ENCODE measurements at places on chromosomes 5 and 9.

DNA sequence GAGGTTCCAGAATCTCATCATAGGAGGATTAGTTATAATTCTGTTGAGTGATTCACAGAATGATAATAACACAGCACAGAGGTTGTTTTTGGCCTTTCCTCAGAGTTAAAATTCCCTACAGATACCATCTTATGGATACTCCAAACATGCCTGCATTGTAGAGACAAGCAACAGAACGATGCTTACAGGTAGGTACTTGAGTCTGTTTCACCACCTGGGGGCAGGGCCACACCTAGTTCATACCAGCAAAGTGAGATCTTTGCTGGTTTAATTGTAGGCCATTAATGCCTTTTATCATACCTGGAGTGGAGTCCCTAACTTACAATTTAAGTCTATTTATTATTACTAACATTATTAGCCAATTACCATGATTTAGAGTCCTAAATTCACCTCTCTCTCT is 416.5 kb upstream of the TLE4 start:
- DNase-seq, result no peak

DNA sequence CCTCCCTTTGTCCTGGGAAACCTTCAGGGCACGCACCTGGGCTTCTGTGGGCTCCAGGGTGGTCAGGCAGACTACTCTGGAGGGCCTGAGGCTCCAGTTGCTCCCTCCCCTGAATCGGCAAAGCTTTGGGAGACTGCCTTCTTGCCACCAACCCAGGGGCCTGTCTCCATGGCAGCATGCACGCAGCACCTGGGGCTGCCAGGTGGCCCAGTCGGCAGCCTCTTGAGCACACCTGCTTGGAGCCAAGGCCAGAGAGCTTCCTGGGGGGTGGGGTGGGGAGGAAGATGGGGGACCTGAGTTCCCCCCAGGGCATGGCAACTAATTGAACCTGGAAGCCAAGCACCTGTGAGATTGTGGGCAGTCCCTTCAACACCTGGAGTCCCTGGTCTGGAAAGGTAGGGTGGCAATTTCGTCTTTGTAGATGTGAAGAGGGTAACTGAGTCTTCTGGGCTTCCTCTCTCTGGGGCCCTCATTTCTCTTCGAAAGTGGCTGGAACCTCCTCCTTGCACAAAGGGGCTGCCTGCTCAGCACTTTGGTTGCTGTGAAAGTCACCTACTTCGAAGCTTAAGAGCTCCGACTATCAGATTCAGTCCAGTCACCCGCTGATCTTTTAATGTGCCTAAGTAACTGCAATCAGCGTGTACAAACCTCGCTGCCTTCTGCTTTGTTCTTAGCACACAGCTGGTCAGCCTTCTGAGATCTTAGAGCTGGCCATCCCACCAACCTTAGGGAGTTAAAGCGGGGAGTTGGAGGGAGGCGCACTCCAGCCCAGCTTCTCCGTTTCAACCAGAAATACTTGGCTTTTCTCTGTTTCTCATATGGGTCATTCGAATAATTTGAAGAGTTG is 4.0 kb downstream of the RNF183 start:
- DNase-seq, result no peak

DNA sequence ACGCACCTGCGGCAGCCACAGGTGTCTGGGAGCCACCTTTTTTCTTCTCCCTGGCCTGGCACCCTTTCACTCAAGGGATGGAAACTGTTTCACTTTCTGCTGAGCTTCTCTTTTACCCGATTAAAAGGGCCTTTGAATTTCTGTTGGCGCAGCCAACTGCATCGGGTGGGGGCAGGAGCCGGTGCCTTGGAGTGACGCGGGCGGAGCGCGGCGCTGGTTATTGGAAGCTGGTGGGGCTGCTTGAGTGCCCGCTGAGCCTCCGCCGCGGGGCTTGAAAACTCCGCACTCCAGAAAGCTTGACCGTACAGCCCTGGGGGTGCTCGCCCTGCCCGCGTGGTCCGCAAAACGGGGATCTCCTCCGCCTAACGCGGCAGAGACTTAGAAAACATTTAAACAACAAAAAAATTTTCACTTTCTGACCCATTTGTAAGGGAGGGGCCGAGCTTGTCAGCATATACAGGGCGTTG is 52.0 kb upstream of the TJP2 start:
- peak; percentile 57 for DNase-seq

GRCh38 chr5:14415024-14415697 is 166.4 kb upstream of the OTULINL start:
- DNase-seq, result peak; percentile 55

GRCh38 chr9:124707666-124708065 is 63.4 kb downstream of the NR6A1 start:
- no peak for DNase-seq

GRCh38 chr9:92407818-92408217 is 3.4 kb upstream of the OGN start:
- DNase-seq, result no peak

Measured in brain (organoid and tissue), 16 donors.